ENCODE measurements at places on chromosomes 13 and 19.

DNA sequence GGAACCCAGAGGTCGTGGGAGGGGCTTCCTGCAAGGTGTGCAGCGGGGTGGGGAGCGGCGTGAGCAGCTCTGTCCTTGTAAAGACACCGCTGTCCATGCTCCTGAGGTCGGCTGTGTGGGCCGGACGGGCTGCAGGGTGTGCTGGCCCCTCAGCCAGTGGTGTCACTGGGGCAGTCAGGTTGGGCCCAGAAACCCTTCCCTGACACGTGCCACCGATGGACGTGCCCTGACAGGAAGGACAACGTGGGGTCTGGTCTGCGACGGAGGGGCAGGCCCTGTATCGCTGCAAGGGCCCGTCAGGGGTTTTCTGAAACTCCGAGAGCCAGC is 4.2 kb upstream of the RPS15 start:
- no peak for DNase-seq

GRCh38 chr13:96671073-96671472 is 323.2 kb downstream of the OXGR1 start:
- no peak for DNase-seq

DNA sequence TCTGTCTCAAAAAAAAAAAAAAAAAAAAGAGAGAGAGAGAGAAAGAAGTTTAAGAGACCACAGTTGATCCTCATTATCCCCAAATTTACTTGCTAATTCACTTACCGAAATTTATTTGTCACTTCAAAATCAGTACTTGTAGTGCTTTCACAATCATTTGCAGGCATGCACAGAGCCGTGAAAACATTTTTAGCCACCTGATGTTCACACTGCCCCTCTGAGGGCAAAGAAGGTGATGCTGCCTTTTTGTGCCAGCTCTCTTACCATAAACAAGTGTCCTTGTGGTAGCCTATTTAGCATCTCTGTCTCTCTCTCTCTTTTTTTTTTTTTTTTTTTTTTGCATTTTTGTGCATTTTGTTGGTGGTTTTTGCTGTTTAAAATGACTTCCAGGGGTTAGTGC is 24.1 kb upstream of the CASP14 start:
- DNase-seq = no peak

- DNase-seq = no peak
Observed at GRCh38 chr13:21606251-21606650, 2.3 kb upstream of the MICU2 start.

- DNase-seq = no peak
Observed at GRCh38 chr13:78686461-78686860, 27.5 kb upstream of the OBI1 start.

DNA sequence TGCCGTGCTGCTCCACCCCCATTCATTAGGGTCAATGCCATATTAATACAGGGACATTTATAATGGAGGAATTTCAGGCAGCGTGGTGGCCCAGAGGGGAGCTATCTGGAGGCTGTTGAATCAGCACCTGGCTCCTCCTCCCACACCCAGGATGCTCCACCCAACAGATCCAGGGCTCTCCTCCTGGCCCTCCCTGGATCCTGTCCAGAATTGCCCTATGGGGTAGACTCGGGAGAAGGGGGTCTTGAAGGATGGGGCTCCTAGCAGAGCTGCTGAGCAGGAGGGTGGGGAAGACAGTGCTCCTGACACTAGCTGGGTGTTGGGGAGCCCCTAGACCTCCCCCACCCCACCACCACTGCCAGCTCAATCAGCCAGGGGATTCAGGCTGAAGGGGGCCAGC is 5.2 kb upstream of the OR10H5 start:
- no peak for DNase-seq

All from stimulated activated CD8-positive, alpha-beta memory T cell treated with anti-CD3 and anti-CD28 coated beads, Interleukin-7, amount 100 ng/mL, for 4 hours (primary cell).